ENCODE measurements at places on chromosomes 2 and 18. TPM values are rescaled to one million over a fixed set of nuclear protein-coding genes. Genes with fewer than 3 reads are reported as not detected.

C2orf66 gene
- total RNA-seq, result 0.43 TPM

GRCh38 chr18:61471942-61472341 lies 138.7 kb downstream of the CDH20 start:
- DNase-seq, result peak; percentile 75

MC4R gene
- 0.15 TPM for total RNA-seq

DNA sequence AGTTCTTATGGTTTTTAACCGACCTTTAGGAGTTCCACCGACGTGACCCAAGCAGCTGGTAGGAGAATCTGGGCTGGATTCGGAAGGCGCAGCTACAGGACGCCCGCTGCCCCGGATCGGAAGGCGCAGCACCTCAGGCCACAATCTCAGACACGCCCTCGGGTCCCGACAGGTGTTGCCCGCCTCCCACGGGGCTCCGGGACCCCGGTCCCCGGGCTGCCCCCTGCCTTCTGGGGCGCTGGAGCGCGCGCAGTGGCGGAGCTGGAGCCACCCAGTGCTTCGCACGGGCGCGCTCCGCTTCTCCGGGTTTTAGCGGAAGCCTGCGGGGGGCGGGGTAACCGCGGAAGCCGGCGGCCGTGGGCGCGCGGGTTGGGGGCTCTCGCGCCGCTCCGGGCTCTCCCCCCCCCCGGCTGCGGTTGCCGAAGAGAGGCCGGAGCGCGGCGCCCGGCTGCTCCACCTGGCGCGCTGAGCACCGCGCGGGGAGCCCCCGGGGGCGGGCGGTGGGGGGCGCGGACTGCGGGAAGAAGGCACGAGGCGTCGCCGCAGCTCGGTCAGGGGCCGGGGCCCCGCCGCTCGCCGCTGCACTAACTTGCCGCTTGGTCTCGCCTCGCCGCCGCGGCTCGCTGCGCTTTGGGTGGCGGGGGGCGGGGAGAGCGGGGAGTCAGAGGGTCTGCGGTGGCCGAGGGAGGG lies 718.8 kb downstream of the DPP10 start:
- peak; percentile 80 for DNase-seq

- no peak for DNase-seq
These were observed 2.5 kb downstream of the UXS1 start for GRCh38 chr2:106191511-106192016.

GRCh38 chr2:49224426-49225010 lies 70.2 kb upstream of the FSHR start:
- DNase-seq, result no peak

GRCh38 chr2:172572981-172573380 lies 17.1 kb downstream of the PDK1 start:
- no peak for DNase-seq

- DNase-seq, result no peak
These were observed 369.2 kb downstream of the GALNT13 start for GRCh38 chr2:154240921-154241379.

DNA sequence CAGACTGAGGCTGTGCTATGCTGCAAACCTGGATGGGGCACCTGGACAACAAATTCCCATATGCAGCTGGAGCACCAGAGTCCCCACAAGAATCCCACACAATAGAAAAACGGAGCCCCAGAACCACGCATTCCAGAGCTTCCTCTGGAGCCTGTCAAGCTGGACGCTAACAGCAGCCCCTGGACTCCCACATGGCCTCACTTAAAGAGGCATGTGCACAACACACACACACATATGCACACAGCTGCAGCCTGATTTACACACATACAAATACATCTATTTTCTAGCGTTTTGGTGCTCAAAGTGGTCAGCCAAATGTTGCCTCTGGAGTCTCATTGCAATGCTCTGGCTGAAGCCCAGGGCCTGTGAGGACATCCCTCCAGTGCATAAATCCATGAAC lies 632.7 kb upstream of the ID2 start:
- DNase-seq, result no peak

DNA sequence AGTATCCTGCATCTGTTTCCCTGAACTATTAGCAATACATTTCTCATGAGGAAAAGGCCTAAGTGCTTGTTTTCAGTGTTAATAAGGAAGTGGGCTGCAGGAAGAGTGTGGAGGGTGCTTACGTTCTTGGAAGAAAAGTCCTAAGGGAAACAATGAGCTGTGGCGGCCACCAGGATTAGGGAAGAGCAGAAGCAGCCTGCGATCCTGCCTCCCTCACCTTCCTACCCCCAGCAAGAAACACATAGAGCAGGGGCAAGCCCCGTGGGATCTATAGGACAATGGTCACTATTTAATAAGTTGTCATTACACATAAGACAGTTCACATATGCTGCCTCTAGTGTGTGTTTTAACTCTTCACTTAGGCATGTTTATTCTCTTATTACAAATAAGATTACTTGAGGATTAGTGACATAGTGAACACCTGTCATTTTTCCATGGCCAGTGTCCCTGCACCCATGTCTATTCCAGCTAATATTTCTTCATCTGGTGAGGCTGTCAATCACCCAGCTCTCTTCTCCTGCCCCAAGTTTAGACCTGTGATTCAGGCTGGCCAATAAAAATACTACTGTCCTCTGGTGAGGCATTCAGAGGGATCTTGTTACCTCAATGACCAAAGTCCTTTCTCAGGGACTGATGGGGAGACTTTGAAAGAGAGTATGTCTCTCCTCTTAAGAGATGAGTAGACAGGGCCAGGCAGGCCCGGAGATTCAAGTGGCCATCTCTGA lies 510.9 kb upstream of the CELF4 start:
- DNase-seq, result no peak

GRCh38 chr2:146669735-146670134 lies 1175.1 kb upstream of the ACVR2A start:
- no peak for DNase-seq

- no peak for DNase-seq
These were observed 37.2 kb downstream of the SLC14A2 start for GRCh38 chr18:45652303-45653080.

GRCh38 chr2:65049010-65049639 lies 7.1 kb upstream of the CEP68 start:
- no peak for DNase-seq

IL36B gene
- total RNA-seq, result not detected

- DNase-seq, result no peak
These were observed 203.9 kb downstream of the C1D start for GRCh38 chr2:67858886-67859285.

DNA sequence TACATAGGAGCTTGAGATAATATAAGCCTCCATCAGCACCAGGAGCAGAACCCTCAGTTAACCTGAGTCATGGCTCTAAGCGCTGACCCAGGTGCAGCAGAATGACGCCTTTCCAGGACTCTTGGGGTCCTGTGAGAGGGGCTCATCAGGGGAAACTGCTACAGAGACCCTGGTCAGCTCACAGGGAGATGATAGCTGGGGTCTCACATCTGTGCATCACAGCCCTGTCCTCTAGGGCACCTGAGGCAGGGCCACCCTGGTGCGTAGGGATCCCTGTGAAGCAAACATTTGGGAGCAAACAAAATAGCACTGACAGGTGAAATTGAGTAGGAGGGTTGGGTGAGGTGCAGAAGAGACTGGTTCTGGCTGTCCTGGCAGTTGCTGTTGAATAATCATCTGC lies 219.2 kb downstream of the SH3RF3 start:
- DNase-seq, result no peak

GRCh38 chr18:9244376-9244775 lies 90.2 kb upstream of the TWSG1 start:
- no peak for DNase-seq

DNA sequence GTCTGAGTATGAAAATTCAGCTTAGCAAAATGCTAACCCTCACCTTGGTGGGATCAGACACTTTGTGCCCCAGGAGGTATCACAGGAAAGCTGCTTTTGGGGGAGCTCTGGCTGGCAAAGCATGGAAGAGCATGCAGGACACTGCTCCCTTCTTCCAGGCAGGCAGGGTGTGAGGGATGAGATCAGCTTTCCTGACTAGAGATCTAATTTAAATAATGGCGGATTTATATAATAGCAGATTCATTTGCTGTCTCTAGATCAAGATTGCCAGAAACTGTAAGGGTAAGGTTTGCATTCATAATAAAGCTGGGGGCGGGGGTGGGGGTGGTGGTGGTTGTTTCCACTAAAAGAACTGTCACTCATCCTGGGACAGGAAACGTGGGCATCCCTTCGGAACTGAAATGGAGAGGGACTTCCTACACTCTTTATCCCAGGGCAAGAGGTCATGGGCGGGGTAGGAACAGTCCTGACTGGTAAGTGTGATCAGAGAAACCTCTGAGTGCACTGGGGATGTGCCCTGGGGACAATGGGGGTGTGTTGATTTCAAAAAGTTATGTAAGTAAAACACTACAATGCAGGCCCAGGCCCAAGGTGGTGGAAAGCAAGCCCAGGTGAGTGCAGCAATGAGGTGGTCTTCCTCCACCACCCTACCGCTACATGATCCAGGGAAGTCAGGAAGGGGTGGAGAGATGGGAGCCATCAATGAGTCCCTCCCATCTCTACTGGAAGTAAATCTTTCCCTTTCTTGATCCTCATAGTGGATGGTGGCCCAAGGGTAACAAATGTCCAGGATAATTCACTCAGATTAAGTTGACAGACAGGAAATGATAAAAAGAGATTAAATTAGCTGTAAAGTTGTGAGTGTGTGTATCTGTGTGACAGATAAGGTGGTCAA lies 171.4 kb upstream of the SERPINE2 start:
- DNase-seq, result no peak

SERPINB3 gene
- not detected for total RNA-seq

DNA sequence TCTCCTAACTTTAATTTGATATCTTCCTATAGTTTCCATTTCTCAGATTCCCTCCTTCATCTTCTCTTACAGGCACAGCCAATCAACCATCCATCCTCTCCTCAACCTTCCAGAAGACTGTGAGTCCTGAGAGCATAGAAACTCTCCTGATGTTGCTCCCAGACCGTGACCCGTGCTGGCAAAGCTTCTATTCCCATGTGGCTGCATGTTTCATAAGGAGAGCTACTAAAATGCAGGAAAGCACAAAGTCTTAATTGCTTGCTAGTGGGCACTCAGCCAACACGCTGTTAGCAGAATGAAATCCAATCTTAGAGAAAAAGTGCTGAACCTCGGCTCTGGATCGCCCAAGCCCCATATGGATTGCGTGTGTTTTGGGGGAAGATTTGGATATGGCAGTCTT lies 1244.7 kb upstream of the ZEB2 start:
- no peak for DNase-seq

MEIS1 gene
- total RNA-seq, result 10.7 TPM

- DNase-seq, result no peak
These were observed 458.7 kb upstream of the HS6ST1 start for GRCh38 chr2:128777196-128778035.

TBC1D8 gene
- 3.9 TPM for total RNA-seq

DNA sequence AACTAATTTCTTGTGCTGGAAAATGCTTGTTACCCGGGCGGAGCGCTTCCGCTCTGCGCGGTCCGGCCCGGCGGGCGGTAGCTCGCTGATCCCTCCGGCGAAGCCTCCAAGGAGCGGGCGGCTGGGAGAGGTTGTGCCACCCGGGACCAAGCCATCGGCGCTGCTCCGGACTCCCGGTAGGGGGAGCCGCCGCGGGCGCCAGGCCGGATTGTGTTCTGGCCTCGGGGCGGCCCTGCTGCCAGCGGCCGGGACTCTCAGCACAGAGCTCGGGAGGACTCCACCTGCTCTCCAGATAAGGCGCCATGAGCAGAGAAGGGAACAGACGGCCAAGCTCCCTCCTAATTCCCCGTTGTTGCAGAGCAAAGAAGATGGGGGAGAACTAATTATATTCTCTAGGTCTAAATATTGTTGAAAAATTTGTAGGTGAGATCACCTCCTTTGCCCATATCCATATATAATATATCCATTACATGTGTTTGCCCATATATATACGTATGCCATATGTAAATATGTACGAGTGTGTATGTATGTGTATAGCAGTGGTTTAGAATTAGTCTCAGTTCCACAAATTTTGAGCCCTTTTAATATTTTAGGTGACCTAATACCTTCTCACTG lies 13.8 kb upstream of the SATB2 start:
- DNase-seq, result peak; percentile 93

IHH gene
- 0.06 TPM for total RNA-seq

IL1R1 gene
- 1.7 TPM for total RNA-seq

GRCh38 chr2:134988994-134989605 lies 58.1 kb downstream of the MAP3K19 start:
- peak; percentile 24 for DNase-seq

DNA sequence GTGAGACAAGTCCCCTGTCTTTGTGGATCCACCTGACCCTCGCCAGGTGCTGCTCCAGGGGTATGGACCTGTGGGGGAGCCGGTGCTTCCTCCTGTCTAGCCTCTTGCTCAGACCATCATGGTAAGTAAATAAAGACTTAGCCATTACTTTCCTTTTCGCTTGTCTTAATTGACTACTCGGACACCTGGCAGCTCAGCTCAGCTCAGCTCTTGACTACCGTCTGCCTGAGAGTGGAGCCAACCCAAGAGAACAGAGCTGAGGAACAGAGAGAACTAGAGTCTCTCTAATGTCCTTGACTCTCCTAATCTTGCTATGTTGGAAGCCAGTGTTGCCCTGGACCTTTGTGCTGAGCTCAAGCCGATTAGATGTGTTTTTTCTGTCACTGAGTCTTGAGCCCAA lies 170.3 kb upstream of the CXCR4 start:
- DNase-seq, result no peak

DNA sequence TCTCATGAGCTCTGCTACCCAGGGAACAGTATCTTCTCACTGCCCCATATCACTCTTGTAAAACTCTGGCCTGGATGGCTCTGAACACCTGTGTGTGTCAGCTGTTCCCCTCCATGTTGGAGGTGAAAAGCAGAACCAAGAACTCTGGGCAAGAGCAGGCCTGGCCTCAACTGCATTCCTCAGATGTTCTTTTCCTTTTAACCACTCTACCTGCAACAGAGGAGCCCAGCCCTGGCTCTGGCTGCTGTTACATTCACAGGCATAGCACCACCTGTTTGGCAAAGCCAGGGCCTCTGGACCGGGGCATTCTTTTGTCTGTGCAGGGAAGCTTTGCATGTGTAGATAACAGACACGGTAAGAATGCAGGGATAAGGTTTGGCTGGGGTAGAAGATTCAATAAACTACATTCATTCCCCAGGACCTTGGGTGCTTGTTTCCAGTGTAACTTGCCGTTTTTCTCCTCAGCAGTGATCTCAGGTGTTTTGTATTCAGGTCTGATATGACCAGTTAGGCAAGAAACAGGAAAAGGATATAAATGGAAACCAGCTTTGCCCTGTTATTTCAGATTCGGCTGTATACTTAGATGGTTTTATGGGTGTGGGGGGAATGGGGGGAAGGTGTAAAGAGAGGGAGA lies 95.1 kb downstream of the SPTBN1 start:
- peak; percentile 37 for DNase-seq

DNA sequence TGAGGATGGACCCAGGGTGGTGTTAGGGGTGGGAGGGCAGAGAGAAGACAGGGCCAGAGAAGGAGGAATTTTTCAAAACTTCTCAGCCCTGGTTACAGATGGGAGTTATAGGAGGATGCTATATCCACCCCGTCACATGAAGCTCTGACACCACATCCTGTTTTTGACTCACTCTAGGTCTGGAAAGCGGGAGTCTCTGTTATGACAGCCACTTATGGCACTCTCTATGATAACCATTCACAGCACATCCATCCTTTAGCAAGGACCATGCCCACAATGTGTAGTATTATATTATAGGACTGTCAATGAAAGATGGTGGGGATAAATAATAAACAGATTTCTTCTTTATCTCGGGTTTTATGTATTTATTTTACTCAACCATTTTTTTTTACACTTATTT lies 461.2 kb downstream of the CDH2 start:
- no peak for DNase-seq
